ENCODE measurements at places on chromosomes 3 and 15.

- DNase-seq: no peak
Observed at GRCh38 chr3:177578488-177578887, 381.2 kb upstream of the TBL1XR1 start.

- no peak for DNase-seq
Observed at GRCh38 chr15:78880813-78881212, 8.1 kb downstream of the MORF4L1 start.

DNA sequence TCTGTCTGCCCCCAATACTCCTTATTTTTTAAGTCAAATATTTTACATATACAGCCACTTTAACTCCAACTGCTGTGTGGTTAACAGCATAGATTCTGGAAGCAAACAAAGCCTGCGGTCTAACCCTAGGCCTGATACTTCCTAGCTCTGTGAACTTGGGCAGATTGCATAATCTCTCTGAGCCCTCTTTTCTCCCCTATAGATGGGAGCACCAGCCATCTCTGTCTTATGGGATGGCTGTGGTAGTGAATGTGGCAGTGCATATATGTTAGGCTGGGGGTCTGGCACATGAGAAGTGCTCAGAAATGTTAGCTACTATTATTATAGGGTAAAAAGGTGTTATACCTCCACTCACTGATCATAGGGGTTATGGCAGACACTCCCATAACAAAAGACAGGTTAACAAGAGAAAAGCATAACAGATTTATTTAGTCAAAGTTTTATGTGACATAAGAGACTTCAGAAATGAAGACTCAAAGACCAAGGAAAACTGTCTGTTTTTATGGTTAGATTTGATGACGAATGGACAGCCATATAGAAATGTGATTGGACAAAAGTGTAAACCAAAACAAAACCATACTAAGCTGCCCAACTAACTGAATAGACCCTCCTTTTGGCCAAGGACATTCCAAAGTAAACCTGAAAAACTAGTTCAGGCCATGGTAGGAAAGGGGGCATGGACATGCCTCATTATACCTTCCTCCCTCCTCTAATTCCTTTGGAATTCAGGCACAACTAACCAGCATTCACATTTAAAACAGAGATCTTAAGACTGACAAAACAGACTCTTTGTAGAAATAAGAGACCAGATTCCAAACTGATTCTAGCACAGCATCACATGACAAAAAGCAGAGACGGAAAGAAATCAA is 53.9 kb upstream of the DAZL start:
- no peak for DNase-seq

DNA sequence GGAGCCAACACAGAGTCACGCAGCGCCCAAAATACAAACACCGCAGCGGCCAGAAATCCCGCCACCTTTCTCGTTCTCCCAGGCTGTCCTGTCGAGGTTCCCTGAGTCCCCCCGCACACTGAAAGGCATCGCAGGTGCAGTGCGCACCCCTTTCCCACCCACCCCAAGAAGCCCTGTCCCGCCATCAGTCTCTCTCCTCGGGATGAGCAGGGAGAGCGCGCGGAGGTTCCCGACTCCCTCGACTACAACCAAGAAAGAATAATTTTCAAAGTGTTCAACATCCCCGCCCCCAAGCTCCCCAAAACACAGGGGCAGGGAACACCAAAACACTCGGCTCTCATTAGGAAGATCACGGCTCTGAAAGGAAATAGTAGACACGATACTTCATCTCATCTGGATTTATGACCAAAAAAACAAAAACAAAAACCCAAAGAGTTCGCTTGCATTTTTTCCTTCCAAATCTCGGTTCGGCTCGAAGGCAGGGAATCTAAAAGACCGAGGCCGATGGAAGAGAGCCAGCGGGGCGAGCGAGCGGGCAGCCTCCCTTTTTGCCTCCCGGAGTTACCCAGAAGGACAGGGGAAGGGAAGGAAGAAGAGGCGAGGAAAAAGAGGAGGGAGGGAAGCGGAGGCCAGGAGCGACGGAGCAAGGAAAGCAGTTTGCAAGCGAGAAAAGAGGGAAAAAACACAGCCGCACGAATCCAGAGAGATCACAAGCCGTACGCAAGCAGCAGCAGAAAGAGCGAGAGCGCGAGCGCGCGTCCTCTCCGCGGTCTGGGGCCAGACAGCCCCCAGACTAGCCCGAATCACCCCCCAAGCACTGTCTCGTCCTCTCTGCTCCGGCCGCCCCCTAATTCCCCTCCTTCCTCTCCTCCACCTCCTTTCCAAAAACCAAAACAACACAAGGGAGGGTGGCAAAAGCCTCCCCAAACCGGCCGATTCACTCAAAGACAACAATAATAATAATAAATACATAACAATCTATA is 808 bp downstream of the BCL6 start:
- DNase-seq: peak; percentile 68

DNA sequence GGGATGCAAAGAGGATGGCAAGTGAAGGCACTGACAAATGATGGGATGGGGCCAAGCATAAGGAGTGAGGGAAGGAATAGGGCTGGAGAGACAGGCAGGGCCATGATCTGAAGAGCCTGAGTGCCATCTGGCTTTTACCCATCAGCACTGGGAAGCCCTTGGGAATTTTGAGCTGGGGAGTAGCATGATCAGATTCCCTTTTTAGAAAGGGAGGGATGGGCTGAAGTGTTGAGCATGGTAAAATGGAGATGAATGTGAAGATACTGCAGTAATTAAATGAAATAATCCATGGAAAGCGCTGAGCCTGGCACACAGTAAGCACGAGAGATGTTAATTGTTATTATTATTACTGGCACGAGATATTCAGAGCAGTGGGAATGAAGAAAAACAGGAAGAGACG is 9.9 kb downstream of the RBP1 start:
- DNase-seq: no peak

DNA sequence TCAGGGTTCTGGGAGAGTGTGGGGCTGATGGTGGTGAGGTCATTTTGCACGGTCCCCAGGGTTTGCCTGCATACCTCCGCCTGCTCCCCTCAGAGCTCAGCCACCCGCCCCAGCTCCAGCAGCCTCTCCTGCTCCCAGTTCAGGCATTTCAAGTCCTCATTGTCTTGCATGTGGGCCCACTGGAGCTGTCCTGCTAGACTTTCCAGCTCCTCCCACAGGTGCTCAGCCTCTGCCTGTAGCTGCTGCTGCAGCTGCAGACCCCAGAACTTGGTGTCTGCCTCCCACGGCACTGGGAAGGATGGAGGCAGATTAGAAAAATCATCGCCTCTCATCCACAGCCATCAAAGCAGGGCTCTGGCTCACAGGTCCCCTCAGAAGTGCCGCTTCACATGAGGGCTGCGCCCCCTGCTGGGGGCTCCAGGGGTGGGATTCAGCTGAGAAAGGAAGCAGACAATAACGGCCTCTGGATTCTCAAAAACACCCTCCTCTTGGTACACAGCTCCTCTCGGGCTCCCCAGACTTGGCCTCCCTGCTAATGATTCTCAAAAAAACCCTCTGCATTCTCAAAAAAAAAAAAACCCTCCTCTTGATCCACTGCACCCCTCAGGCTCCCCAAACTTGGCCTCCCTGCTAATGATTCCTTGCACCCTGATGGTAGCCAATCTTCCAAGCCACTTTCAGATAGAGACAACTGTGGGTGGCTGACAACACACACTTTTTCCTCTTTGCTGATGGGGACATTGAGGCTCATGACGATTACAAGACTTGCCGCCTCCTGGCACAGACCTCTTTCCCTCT is 89.3 kb upstream of the C2CD4B start:
- DNase-seq: no peak

GRCh38 chr3:154236331-154236730 is 88.0 kb downstream of the DHX36 start:
- DNase-seq: no peak

DNA sequence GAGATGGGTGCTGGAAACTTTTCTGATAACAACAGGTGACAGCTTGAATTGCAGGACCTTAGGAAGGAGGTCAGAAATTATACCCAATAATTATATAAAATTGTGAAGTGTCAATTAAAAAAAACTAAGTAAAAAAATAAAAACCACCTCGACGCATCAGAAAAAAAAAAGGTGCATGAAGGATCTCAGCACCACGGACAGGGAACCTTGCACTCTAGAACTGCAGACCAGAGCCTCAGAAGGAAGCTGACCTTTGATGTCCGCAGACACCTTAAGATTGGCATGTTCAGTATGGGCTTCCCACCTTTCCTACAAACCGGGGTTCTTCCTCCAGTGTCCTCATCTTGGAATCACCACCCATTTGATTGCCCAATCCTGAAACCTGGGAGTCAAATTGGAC is 60.9 kb downstream of the SCN10A start:
- no peak for DNase-seq

- no peak for DNase-seq
Observed at GRCh38 chr3:124636863-124637296, 93.4 kb upstream of the UMPS start.

All from amygdala (tissue), 56 donors.